ENCODE measurements at places on chromosomes 1 and 21.

DNA sequence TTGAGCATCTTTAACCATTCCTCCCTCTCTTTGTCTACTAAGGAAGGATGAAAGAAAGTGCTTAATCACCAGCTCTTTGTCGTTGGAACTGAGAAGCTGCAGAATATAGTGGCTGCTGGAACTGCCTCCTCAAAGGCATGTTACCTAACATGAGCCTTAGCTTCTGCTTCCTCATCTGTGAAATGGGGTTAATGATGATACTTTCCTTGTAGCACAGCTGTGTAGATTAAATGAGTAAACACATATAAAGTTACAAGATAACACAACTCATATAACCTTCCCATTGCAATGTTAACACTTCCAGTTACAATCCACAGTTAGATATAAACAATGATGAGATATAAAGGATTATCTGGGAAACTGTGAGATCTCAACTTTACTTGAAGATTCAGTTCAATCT, 48.4 kb upstream of the ZNF326 start:
- DNase-seq, result no peak

DNA sequence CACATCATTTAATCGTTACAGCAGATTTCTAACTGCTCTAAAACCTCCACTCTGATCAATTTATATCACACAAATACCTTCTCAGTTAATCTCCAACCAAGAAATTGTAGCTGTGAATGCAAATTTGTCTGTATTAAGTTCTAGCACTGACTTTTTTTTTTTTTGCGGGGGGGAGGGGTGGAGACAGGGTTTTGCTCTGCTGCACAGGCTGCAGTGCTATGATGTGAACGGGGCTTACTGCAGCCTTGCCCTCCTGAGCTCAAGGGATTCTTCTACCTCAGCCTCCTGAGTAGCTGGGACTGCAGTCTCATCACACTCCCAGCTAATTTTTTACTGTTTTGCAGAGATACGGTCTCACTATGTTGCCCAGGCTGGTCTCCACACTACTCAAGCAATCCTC, 163.6 kb downstream of the RERE start:
- DNase-seq, result no peak

- DNase-seq, result no peak
Measured at GRCh38 chr1:156295391-156295947, at the start of gene GLMP. Gene GLMP (minus strand): TSS chr1:156295679. CDS start chr1:156295645, 34 bp downstream.

DNA sequence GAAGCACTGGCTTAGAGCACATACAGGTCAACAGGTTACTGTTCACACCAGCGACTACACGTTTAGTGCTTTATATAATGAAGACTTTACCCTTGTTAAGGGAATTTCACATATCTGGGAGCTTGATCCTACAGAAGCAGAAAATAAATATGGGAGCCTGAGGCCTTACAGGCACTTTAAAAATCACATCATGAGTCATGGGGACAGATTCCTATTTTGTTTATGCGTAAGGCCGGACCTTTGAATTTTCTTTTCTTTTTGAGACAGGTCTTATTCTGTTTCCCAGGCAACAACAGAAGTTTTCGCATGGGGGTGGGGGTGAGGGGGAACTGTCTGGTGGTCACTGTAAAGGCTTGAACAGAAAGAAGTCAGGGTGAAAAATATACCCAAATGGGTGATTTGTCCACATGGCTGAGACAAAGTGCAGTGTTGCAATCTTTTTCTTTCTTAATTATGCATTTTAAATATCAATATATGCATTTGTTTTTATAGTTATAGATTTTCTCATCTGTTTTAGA, 276.7 kb downstream of the KCNH1 start:
- DNase-seq, result no peak

GRCh38 chr1:51070011-51070410, 32.0 kb upstream of the C1orf185 start:
- DNase-seq, result no peak

DNA sequence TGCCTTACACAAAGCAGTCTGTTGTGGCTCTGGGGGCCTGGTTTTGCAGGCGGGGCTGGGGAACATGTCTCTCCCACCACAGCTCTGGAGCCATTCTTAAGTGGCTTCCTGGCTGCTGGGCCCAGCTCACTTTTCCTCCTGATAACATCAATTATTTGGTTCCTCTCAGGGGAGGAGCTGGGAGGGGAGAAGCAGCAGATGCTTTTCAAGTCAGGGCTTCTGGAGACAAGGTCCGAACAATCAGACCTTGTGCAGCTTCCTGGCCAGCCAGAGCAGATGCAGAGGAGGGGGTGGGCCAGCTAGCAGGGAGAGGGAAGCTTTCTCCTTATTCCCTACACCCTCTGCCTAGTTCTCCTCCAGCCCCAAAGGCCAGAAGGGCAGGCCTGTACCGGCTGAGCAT, 3.7 kb upstream of the PAQR6 start:
- no peak for DNase-seq

DNA sequence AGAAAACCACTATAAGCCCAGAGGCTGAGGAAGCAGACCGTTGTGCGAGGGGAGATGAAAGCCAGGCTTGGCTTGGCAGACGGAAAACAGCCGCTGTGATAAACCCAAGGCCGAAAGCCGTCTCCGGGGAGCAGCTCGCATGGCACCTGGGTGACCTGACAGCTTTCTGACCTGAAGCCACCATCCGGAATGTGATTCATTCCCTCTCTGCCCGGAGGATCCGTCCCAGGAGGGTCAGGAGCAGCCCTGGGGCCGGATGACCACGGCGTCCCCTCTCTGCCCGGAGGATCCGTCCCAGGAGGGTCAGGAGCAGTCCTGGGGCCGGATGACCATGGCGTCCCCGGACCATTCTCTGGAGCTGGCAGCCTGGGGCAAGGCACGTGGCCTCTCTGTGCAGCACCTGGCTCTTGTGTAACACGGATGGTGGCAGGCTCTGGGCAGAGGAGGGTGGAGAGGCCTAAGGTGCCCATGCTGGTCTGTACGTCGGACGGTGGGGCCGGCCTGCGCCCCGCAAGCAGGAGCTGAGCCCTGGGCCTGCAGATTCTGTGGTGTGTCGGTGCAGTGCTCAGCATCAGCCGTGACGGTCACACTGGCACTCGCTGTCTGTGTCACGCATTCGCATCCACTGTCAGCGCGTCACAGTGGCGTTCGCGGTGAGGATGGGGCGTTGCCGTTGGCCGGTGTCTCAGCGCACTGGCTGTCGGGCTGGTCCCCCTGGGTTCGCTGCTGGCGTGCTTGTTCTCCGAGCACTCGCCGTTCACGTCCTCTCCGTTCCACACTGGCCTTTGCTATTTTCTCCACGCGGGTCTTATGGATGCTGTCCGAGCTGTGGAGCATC, 50.3 kb downstream of the SLX9 start:
- DNase-seq, result no peak

DNA sequence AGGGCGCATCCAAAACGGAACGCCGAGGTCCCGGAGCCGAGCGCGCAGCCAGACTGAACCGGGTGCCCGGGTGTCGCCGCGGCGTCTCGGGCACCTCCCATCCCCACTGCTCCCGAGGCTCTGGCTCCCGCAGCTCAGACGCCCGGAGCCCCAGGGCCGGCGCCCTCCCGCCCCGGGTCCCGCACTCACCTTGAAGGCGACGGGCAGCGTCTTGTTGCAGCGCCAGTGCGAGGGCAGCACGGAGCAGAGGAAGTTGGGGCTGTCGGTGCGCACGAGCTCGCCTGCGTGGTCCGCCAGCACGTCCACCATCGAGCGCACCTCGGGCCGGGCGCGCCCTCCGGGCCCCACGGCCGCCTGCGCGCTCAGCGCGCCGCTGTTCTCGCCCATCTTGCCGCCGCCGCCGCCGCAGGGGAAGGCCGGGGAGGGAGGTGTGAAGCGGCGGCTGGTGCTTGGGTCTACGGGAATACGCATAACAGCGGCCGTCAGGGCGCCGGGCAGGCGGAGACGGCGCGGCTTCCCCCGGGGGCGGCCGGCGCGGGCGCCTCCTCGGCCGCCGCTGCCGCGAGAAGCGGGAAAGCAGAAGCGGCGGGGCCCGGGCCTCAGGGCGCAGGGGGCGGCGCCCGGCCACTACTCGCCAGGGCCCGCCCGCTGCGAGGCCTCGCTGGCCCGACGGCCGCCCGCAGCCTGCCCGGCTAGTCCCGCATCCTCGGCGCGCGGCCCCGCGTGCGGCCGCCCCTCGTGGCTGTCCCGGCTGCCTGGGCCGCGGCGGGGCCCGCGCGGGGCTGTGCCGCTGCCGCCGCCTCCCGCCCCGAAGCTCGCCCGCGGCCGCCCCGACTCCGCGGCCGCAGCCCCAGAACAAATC, 447 bp downstream of the RUNX3 start:
- DNase-seq, result no peak

DNA sequence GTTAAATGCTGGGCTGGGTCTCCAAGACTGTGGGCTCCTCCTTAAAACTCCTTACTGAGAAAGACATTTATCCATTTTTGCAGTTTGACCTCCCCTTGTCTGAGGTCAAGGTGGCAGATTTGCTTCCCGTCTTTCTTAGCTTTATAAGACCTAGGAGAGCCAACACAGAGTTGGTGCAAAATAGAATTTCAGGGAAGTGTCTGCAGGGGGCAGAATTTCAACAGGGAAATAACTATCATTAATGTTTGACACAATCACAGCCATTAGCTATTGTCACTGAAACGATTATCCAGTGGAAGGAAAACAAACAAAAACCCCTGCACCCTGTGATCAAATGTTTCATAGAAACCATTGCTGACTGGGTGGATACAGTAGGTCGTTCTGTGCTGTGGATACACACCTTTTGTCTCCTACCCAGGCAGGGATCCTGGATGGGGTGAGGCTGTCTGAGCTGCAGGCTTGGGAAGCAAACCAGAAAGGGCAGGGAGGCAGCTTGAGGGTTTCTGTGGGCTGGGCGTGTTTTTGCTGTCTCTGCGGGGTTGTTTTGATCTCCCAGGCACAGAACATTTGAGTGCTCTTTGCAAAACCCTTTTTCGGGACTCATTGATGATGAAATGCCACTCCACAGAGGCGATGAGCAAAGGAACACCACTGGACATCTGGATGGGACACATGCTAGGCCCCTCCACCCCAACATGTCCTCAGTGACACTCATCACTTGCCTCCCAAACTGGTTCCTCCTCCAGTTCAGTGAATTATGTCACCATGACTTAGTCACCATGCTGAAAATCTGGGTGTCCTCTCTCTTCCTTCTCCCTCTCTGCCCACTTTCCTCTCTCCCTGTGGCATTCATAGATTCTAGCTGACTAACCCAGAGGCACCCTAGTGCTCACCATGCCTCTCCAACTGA, 94.2 kb upstream of the SERBP1 start:
- no peak for DNase-seq

DNA sequence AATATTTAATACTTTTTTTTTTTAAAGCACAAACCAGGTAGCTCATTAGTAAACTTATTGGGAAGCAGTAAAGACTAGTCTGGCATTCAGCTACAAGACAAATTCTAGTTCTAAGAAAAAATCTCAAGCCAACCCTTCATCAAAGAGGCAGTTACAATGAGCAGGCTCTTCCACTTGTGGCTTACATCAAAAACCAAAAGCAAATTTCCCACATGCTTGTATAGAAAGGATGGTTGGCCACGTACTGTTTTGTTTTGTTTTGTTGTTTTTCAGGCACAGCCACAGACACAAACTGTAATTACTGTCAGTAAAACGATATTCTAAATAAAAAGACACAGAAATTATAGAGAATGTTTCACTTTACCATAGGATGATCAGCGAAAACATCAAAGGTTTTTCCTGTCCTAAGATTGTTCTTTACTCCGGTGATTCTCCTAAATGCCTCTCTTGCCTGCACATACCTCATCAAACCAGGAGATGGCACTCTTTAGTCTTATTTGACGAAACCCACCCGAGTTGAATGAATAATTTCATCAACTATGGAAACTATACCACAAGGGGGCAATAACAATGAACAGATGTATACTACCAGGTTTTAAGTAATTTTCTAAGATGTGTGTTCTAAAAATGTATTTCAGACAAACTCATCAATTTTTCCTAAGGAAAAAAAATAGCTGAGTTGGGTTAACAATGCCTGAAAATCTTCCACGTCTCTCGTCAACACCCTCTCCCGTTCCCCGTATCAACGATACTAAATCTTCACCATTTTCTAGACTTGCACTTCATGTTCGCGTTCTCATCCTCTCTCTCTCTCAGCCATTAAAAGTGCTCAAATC, 26.9 kb downstream of the RPL5 start:
- DNase-seq, result peak; percentile 91

DNA sequence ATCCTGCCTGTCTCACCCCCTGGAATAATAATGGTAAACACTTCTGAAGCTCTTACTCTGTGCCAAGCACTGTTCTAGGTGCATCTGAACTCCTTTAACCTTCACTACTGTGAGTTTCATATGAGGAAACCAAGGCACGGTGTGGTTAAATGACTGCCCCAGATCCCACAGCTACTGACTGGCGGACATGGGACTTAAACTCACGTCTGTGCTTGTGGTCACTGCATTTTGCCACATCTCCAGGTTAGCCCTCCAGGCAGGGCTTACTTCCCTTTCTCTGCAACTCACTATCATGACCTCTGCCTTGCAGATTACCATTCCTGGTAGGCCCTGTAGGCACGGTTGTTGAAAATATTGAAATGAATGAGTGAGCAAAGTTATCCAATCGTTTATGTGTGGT, 83.4 kb downstream of the ADSS2 start:
- DNase-seq, result no peak

- no peak for DNase-seq
Measured at GRCh38 chr1:208668991-208669390, 424.8 kb upstream of the PLXNA2 start.

DNA sequence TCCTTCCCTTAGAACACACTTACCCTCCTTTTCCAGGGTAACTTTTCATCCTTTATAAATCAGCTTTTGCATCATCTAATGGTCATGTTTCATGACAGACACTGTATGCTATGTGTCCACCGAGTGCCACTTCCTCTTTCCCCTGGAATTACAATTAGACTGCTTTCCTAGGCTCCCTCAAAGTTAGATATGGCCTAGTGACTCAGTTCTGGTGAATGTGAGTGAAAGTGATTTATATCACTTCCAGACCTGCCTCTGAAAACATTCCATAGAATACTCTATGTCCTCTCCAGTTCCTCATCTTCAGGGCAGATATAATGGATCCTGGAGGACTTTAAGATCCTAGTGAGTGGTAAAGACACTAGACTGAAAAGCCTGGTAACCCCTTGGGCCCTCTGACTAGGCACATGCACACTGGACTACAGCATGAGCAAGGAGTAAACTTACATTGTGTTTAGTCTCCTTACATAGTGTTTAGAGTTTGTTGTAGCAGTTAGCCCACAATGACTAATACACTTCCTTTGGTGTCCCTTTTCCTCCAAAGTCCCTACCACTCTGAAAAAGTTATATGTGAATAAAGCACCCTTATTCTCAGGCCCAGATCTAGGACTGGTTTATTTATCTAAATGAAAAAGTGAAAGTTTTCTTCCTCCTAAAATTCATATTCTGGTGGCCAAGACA, 59.3 kb downstream of the GPR88 start:
- DNase-seq, result no peak

GRCh38 chr1:247419336-247419735, 3.4 kb downstream of the NLRP3 start:
- DNase-seq, result no peak

DNA sequence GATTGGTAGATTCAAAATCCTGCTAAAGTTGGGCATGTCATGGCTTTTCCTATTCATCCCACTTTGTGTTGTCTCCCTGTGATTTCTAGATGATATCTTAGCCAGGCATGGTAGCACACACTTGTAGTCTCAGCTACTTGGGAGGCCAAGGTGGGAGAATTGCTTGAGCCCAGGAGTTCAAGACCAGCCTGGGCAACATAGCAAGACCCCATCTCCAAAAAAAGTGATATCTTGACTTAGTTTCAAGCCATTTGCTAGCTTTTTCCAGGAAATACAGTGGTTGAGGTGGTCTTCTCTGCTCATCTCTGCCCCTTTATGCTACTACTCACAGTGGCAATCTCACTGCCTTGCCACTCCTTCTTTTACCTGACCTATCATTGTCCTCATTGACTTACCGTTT, 12.3 kb upstream of the HAX1 start:
- DNase-seq, result no peak

Measured in NCI-H446 (cell line).